Myometrial cell (primary cell): ENCODE measurements at places on chromosomes 5 and 9. TPM values are rescaled to one million over a fixed set of nuclear protein-coding genes. Genes with fewer than 3 reads are reported as not detected.

Gene FBXL7
- 6.3 and 7.3 TPM in 2 replicates for total RNA-seq

Gene ABHD17B
- 10.4 and 14.0 TPM in 2 replicates for total RNA-seq

Gene CANX
- total RNA-seq = 351 and 422 TPM in 2 replicates

Gene FIBCD1
- total RNA-seq = 0.29 and 2.8 TPM in 2 replicates

Gene RNF208
- not detected in 2 replicates for total RNA-seq

Gene AHRR
- total RNA-seq = 0.29 and 2.8 TPM in 2 replicates

Gene PHF24
- not detected in 2 replicates for total RNA-seq

Gene TMEM174
- not detected in 2 replicates for total RNA-seq

Gene ABLIM3
- total RNA-seq = 42.9 and 47.0 TPM in 2 replicates

Gene TMEFF1
- under 0.01 TPM in 2 replicates for total RNA-seq

Gene ZFP2
- total RNA-seq = 0.18 and 0.58 TPM in 2 replicates

Gene SUSD3
- 55.5 and 74.4 TPM in 2 replicates for total RNA-seq

Gene FREM1
- total RNA-seq = under 0.01 TPM in 1 of 2 replicates, not detected in the other

Gene CBY3
- total RNA-seq = not detected in 2 replicates

Gene KCTD16
- total RNA-seq = under 0.01 and 0.18 TPM in 2 replicates

Gene JADE2
- 25.4 and 28.5 TPM in 2 replicates for total RNA-seq

Gene PRUNE2
- 17.0 and 18.7 TPM in 2 replicates for total RNA-seq

Gene TAF11L10
- not detected in 2 replicates for total RNA-seq

Gene HMGCR
- total RNA-seq = 132 and 155 TPM in 2 replicates

Gene IL13
- not detected in 2 replicates for total RNA-seq

Gene EFNA5
- 0.86 and 1.2 TPM in 2 replicates for total RNA-seq

Gene PCDHA7
- total RNA-seq = 0.71 TPM in 1 of 2 replicates, not detected in the other

Gene THBS4
- total RNA-seq = 0.18 TPM in 1 of 2 replicates, not detected in the other

Gene TMEM252
- not detected in 2 replicates for total RNA-seq
